ENCODE measurements at places on chromosomes 7 and 10. TPM values are rescaled to one million over a fixed set of nuclear protein-coding genes. Genes with fewer than 3 reads are reported as not detected.
A peak's percentile ranks its signal among the peaks of the same experiment; 100 is the strongest.

DNA sequence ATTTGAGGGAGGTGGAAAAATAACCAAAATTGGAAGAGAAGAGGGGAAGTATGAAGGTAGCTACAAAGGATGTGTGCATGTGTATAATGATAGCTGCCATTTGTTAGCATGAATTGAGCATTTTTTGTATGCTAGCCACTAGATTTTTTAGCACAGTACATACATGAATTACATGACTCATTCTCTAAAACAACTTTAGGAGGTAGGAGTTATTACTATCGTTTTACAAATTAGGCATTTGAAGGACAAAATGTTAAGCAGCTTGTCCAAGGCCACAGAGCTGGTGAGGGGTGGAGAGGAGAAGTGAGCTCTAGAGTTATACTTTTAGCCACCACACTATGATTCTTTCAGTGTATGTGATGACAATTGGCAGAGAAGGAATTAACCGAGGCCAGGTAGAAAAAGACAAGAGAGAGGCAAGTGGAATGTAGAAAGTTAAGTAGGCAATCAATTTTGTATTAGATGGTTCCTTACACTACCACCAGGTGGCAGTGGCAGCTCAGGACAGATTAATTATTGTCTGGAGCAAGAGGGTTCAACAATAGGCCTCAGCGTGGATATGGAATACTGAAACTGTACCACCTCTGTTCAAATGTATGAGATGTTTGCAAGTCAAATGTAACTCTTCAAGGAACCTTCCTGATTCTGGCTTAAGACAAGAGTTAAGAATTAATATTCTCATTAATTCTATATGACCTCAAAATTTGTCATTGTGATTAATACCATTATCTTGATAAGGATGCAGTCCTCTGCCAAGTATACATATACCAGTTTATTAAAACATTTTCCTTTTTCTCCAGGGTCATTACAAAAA is 128.0 kb downstream of the MBL2 start:
- no peak for DNase-seq

GRCh38 chr10:7408291-7409044 is 2.4 kb downstream of the SFMBT2 start:
- DNase-seq = peak; percentile 82

DNA sequence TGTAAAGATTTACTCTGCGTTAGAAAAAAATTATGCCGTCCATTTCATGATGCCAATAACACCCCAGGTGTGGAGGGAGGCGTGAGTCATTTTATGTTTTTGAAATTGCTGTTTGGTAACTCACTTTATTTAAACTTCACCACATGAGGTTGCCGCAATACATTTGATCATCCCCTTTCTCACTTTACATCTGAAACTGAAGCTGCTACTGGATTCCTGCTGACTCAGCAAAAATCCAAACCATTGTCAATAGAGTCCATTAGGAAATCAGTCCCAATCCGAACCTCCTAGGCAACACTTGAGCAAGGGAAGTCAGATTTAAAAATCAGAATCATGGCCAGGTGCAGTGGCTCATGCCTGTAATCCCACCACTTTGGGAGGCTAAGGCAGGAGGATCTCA is 136.6 kb upstream of the SVIL start:
- no peak for DNase-seq

DNA sequence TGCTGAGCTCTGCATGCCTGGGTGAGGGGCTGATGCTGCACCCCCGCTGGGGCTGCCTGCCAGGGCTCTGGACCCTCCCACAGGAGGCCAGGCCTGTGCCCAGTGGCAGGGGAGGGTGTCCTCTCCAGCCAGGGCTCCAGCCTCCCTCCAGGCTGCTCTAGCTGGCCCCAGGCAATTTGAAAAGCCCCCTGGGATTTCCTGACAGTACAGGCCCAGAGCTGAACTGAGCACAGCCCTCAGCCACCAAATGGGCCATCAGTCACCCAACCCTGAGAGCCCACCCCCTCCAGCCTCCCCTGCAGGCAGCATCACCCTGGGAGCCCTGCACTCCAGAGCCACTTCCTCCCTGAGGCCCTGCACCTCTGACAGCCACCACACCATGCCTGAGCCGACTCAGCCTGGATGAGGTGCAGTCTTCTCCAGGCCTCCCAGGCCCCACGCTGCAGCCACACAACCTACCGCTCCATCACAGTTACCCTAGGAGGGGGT is 101.8 kb upstream of the RET start:
- DNase-seq = peak; percentile 43

The GSTO1 gene
- total RNA-seq = 209 TPM

The MLXIPL gene
- 0.65 TPM for total RNA-seq

The NODAL gene
- total RNA-seq = 0.38 TPM

GRCh38 chr10:51567271-51567670 is 132.1 kb downstream of the CSTF2T start:
- no peak for DNase-seq

- no peak for DNase-seq
Observed at GRCh38 chr7:25913598-25914224, 238.3 kb upstream of the NFE2L3 start.

The ARHGEF5 gene
- total RNA-seq = 0.89 TPM

DNA sequence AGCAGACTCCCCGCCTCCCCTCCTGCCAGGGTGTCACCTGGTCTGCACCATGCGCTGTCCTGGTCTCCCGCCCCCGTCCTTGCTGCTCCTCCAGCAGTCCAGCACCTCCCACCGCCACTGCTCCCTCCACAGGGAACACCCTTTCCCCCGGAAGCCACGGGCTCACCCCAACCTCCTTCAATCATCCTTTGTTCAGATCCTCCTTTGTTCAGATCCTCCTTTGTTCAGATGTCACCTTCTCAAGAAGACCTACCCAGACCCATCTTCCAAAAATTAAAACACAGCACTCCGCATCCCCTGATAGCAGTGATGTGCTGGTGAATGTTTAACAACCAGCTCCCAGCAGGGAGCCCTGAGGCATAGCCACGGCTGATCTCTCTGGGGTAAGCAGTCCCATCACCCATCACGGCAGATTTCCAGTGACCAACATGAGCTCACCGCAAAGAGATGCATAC is 237.7 kb downstream of the USP6NL start:
- no peak for DNase-seq

- DNase-seq = peak; percentile 78
Observed at GRCh38 chr10:101843032-101844021, at the start of gene KCNIP2. KCNIP2 (minus strand) TSS chr10:101843800; CDS start chr10:101843568, 232 bp downstream.

GRCh38 chr7:392822-393221 is 102.9 kb downstream of the FOXL3 start:
- no peak for DNase-seq
